WTC11 (cell line): ENCODE measurements at places on chromosomes 6 and 20.

DNA sequence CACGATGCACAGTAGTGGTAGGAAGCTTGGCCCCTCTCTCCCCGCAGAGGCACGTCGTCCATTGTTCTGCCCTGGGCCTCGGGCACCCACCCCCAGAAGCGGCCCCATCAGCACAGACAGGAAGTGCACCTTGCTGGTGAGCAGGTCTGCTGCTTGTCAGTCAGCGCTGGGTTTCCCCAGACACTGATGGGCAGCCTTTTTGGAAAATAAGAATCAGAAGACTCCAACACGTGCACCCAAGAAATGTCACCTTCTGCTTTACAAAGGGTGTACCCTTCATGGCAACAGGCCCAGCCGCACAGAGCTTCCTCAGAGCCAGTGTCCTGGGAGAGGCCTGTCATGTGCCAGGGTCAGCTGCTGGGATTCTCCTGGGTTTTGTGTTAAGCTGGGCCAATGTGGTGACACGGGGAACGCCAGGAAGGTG, 34.7 kb upstream of the IRF4 start:
- no peak for DNase-seq

- DNase-seq, result no peak
Observed at GRCh38 chr6:34657307-34657978, 39.1 kb downstream of the ILRUN start.

DNA sequence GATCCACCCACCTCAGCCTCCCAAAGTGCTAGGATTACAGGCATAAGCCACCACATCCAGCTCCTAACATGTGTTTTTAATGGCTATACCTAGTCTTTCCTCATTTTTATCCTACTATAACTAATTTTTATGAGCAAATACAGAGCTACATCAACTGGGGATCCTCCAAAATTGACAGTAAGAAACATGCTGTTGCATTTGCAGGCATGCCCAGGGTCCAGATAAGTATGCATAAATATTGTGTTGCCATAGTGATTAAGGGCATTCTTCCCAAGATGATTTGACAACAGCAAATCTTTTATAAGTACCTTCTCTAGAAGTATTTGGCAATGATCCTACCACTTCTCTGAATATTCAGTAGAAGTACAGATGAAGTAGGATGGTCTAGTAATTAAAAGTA, 41.9 kb upstream of the MOXD1 start:
- DNase-seq, result no peak

DNA sequence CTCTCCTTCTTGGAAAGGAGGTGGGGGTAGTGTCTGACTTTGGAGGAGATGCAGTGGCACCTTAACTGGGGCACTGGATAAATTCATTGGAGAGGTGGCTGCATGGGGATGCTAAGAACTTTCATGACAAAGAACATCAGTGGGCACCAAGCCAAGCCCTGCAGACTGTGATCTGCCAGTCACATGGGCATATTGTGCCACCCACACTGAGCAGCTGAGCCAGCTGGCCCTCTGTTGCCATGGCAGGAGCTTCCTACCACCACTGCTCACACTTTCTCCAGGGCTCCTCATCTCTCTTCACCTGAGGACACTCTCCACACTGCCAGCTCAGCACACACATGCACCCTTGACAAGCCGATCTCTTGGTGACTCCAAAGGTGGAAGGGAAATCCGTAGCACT, 715.6 kb downstream of the QKI start:
- no peak for DNase-seq

GRCh38 chr20:25083773-25084625, 2.1 kb upstream of the VSX1 start:
- DNase-seq, result no peak

GRCh38 chr20:16801919-16802651, 53.9 kb downstream of the OTOR start:
- peak; percentile 86 for DNase-seq

GRCh38 chr6:42459888-42460287, 8.2 kb upstream of the TRERF1 start:
- DNase-seq, result no peak
